ENCODE measurements at places on chromosomes 5 and 9.

DNA sequence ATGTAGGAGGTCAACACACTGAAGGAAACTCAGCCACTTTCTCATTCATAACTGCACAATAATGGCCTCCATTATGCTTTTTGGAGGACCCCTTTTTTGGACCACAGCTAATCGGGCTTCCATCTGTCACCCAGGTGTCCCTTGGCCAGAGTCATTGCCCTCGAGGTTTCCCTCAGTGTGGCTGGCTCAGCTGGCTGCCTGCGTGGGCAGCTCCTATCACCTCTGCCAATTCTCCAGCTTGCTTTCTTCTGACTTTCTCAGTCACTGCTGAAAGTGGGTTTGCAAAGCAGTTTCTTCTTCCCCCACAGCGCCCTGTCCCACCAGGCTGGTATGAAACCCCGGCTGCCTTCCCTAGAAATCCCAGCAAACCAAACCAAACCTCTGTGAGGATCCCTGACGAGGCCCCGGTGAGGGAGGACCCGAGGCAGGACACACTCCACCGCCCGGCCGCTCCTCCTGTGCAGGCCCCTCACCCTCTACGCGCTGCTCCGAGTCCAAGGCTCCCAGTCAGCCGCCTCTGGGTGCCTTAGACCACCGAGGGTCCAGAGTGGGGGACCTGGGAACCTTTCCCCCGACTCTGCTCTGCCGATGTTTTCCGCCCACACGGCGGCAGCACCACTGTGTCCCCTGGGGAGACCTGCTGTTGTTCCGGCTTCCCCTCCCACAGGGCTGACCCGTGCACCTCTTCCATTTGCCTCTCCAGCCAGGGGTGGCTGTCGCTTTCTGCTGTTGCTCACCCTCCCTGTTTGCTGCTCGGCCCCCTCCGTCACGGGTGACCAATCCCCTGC lies 109.5 kb downstream of the TENT4A start:
- no peak for DNase-seq

DNA sequence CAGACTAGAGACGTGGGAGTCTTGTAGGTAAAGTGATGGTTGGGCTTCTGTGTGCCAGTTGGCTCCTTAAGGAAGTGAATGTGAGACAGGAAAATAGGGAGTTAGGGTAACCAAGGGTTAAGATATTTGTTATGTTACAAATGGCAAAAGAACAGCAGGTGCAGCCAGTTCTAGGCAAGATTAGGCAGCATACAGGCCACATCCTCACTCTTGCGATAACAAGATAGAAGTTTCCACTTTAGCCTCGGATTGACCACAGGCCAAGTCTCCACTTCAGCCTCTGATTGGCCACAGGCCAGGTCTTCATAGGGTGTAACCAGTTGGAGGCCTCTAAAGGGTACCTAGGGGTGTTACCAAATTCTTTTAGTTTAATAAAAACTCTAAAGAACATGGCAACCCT lies 54.6 kb upstream of the ABCA1 start:
- no peak for DNase-seq

DNA sequence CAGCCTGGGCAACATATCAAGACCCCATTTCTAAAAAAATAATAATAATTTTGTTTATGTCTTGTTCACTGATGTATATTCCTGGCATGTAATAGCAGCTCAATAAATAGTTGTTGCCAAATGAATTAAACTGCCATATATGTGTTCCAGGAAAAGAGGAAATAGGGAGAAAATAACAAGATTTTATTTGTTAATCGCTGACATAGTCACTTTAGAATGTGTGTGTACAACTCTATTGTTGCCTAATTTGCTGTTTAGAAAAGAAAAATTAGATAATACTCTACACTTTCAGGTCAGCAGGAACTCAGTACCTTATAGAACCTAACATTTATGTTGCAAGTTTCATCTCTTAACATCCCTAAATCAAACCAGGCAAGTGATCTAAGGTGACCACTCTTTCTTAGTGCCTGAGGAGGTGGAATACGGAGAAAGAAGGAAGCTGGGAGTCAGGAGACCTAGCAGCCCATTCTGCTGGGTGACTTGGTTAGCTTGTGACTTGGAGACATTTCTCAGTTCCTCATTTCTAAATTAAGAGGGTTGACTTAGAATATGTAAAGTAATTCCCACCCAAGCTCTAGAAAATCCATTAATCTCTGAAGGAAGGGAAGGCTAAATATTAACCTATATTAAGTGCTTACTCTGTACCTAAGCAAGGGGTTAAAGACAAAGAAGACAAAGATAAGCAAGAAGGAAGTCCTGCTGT lies 110.3 kb upstream of the IQGAP2 start:
- no peak for DNase-seq

GRCh38 chr9:130336885-130337284 lies 71.3 kb downstream of the HMCN2 start:
- DNase-seq, result no peak

DNA sequence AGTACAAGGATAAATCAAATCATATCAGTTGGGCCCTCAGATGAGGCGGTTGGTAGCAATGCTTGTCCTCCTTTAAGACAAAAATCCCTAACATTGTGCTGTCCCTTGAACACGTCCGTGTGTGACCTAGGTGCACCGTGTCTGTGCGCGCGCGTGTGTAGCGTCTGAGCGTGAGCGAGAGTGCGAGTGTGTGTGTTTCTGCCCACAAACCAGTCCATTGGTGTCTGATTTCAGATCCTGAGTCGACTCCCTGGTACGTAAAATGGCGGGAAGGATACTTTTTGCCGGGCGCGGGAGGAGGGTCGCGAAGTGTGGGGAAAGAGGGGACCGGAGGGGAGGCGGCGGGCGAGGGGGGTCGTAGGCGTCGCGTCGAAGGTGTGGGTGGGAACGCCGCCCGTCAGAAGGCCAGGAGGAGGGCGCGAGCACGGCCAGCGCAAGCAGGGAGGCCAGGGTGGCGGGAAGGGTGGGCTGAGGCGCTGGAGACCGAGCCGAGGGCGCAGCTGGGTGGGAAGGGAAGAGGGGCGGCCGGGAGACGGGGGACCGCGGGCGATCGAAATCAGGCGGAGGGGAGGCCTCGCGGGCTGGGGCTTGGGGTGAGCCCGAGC lies 8.9 kb downstream of the OTP start:
- DNase-seq, result no peak

DNA sequence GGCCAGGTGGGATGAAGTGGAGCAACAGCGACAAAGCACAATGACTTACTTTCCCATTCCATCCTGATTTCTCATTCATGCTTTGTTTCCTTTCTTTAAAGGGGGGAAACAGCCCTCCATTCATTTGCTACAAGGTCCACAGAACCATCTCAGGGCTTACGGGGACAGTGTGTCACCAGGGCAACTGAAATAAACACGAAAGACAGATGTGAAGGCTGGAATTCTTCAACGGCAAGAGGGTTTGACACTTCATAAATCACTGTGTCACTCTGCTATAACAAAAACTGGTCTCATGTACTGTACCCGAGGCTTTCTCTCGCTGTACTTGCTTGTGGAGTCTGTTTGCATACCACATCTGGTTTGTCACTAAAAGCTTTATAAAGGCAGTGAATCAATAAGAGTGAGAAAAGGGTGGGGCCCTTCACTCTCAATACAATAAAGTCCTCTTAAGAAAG lies 150.8 kb downstream of the EFNA5 start:
- no peak for DNase-seq

- DNase-seq, result no peak
Measured at GRCh38 chr9:121939643-121940042, 153.5 kb downstream of the TTLL11 start.

DNA sequence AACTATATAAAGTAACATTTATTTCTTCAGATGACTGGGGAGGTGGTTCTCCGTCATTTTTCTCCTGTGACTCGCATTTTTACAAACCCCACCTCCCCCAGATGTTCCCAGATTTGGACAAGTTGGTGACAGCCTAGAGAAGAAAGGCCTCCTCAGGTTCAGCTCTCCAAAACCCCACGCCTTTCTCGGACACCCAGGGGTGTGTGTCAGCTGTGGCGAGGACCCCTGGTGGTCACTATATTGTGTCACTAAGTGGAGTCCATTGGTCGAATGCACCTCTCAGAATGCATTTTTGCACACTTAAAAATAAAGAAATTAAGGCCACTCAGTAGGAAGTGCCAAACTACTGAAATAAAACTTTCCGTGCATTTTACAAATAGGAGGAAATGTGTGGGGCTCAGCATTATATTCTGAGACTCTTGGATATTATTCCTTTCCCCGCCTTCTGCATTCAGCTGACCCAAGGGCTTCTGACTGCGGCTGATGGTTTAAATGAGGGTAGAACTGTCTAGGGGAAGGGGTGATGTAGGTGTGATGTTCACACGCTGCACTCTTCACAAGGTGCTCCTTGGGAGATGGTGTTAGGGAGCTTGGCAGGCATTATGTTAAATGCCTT lies 47.6 kb downstream of the ACO1 start:
- DNase-seq, result no peak

DNA sequence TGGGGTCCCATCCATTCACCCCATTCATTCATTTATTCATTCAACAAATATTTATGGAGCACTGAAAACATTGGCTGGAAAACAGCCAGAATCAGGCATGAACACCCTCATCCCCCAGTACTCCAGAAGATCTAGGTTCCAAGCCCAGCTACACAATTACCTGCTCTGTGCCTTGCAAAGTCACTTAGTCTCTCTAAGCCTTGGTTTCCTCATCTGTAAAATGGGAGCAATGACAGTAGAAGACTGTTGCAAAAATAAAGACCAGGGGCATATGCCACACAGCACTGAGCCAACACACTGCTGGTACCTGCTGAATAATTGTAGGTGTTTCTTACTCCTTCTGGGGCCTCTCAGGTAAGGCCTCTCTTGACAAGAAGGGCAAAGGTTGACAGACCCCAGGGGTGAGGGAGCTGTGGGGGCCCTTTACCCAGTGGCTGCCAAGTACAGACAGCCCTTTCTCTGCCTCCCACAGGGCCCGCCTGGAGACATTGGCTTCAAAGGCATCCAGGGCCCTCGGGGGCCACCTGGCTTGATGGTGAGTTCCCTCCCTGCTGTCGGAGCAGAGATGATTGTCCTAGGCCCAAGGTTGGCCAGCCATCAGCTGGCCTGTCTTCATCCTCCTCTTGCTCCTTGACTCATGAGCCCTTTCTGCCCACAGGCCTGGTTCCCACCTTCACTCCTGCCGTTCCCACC lies 22.6 kb upstream of the ORM1 start:
- no peak for DNase-seq

DNA sequence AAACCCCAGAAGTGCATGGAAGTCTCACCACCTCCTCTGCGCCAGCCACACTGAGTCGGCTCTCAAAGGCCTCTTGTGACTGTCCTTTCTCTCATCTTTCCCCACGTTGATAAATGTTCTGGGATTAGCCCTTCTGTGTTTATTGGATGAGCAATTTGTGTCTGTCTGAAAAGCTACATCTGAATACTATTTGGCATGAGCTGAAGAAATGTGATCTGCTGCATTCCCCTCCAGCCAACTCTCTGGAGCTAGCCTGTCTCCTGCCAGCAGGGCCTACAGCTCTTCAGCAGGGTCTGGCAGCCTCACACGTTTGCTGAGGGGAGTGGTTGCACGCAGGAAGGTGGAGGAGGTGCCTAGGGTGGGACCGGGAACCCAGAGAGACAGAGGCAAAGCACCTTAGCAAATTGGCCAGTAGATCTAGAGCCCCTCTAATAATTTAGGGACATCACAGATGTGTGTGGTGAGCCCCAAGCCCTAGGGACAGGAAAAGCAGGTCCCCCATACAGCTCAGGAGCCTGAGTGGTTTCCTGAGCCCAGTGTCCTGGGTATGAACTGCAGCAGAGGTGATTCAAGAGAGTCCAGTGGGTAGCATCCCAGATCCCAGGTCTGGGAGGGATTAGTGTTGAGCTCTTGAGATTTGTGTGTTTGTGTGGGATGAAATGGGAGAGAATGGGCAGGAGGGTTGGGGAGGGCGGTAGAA lies 20.5 kb upstream of the B4GALT1 start:
- DNase-seq, result no peak

DNA sequence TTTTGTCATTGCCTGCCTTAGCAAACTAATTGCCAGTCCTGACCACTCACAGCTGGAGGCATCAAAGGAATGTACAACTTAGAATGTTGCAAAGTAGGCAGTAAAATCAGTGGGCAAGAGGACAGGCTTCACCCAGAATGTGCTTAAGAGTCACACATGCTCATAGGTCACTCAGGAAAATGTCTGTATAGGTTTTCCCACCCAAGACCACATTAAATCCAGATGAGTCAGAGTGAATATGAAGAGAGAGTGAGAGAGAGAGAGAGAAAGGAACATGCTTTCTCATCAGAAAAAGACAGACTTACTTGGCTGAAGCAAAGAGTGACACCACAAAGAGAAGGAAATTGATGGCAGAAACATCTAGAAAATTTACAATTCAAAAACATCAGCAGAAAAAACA lies 37.9 kb downstream of the PLEKHG4B start:
- no peak for DNase-seq

DNA sequence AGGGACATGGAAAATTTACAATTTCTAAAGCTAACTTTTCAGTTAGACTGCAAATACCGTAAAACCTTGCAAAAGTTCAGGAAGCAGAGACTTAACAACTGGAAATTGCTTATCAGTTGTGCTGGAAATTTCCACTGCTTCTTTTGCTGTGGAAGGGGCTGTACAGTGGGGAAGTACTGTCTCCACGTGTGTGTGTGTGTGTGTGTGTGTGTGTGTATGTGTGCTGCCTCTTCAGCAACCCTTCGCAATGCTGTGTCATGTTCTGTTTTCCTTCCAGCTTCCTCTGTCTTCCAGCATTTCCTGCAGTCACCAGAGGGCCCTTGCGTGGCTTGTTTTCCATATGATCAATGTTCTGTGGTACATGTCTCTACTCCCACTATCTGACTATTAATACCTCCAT lies 87.5 kb upstream of the RANBP3L start:
- no peak for DNase-seq

- no peak for DNase-seq
Measured at GRCh38 chr9:121399883-121400607, 30.0 kb upstream of the STOM start.

- DNase-seq, result no peak
Measured at GRCh38 chr9:6109986-6110385, 94.6 kb upstream of the RANBP6 start.

- no peak for DNase-seq
Measured at GRCh38 chr9:92179286-92180001, 64.2 kb upstream of the SPTLC1 start.

DNA sequence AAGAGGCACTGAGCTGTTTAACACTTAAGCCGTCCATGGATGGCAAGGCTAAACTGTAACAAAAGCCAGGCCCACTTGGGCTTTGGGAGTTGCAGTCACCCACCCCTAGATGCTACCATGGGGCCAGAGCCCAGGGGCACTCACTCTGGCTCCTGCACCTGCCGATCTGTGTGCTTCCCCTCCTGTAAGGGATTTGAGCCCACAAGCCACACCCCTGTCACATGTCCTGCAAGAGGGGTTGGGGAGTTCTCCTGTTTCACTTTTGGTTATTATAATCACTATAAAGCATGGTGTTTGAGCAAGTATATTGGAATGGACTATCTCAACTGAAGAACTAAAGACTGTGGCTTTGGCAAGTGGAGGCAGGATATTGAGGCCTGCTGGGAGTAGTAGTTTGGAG lies 14.0 kb upstream of the GPR151 start:
- DNase-seq, result no peak

- DNase-seq, result no peak
Measured at GRCh38 chr9:6086006-6086655, 70.7 kb upstream of the RANBP6 start.

Data from T-helper 2 cell treated with Interferon-gamma antibody and Interleukin-4, amounts not matched to agents 5 μg/mL and 100 μg/mL, for 36 hours (primary cell).